ENCODE measurements at places on chromosomes 5 and 9.

GRCh38 chr9:3240656-3241268 lies 285.0 kb downstream of the RFX3 start:
- peak; percentile 55 for DNase-seq

DNA sequence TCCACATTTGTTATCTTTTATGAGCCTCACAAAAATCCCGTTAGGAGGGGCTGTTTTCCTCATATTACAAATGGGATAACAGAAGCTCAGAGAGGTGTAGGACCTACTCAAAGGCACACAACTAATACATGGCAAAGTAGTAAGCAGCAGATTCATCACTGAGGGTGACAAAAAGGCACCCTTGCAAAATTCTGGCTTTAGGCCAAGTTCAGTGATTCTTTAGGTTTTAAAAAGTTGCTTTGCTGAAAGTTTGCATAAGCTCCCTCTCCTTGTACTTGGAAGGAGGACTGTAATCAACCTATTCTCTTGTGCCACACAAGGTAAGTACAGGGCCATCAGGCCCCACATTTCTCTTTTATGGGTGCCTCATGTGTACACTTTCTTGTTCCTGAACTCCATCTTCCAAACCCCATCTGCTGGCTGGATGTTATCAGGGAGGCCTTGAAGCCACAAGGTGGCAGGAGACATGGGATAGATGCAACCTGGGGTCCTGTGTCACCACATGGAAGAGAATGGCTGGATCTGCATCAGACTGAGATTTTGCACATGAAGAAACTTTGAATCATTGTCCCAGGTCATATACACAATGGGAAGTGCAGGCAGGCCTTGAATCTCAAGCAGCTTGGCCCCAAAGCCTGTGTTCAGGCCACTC lies 311.6 kb downstream of the MSX2 start:
- no peak for DNase-seq

GRCh38 chr9:128770286-128771030 lies 1.3 kb downstream of the ZER1 start:
- DNase-seq, result no peak

DNA sequence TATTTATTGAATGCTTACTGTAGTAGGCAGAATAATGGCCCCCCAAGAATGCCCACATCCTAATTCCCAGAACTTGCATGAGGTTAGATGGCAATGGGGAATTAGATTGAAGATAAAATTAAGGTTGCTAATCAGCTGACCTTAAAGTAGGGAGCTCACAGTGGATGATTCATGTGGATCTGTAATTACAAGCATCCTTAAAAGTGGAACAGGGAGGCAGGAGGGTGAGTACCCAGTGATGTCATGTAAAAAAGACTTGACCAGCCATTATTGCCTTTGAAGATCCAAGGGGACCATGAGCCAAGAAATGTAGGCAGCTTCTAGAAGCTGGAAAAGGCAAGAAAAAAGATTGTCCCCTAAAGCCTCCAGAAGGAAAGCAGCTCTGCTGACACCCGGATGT lies 71.4 kb downstream of the GABBR2 start:
- DNase-seq, result no peak

DNA sequence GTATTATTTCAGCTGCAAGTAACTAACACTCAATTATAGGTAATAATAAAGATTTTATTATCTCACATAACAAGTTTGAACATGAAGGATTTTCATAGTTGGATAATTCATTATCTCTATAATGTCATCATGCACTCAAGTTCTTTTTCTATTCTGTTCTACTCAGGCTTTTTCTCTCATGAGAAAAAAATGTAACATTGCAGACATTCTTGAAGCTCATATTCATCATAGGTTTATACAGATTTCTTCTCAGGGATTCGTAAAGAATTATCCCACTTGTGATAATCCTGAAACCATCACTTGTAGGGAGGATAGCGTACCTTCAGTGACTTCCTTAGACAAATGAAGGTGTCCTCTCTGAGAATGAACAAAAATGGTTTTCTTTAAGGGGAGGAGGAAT lies 150.3 kb downstream of the XRCC4 start:
- no peak for DNase-seq

- DNase-seq, result no peak
Measured at GRCh38 chr5:113281194-113281593, 153.6 kb downstream of the TSSK1B start.

GRCh38 chr5:39209924-39210323 lies 9.4 kb downstream of the FYB1 start:
- DNase-seq, result no peak

DNA sequence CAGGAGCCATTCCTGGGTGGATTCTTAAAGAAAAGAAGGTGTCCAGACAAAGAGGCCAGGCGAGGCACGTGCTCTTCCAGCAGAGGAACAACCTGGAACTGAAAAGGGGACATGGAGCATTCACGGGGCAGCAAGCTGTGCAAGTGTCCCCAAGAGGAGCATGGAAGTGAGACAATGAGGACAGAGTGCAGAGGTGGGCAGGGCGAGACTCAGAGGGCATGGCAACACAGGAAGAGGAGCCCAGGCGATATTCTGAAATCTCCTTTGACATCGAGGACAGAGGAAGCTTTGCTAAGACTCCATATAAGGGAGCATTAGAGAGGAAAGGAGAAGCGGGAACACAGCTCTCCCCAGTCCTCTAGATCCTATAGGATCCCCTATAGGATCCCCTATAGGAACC lies 29.4 kb upstream of the SPATA31E1 start:
- DNase-seq, result no peak

DNA sequence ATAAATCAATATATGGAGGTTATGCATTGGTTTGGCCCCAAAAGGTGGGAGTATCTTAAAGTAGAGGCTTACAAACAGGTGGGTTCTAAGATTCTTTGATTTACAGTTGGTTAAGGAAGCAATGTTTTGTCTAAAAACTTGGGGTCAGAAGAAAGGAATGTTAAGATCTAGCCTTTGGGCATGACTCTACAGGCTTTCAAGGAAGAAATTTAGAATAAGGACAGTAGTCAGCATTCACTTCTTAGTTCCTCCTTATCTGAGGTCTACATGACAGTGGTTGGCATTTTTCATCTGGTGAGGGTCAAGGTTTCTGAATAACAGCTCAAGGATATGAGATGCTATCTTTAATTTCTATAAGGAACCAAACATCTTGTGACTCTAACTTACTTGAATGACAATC lies 122.8 kb downstream of the CAMK4 start:
- DNase-seq, result no peak

All from stimulated activated CD4-positive, alpha-beta T cell treated with anti-CD3 and anti-CD28 coated beads, Interleukin-12 subunit alpha, Interleukin-12 subunit beta, amount 100 ng/mL, for 24 hours (primary cell).